ENCODE measurements at places on chromosomes 7 and 10.

GRCh38 chr7:146119002-146119401 is 2.4 kb downstream of the CNTNAP2 start:
- no peak for DNase-seq

DNA sequence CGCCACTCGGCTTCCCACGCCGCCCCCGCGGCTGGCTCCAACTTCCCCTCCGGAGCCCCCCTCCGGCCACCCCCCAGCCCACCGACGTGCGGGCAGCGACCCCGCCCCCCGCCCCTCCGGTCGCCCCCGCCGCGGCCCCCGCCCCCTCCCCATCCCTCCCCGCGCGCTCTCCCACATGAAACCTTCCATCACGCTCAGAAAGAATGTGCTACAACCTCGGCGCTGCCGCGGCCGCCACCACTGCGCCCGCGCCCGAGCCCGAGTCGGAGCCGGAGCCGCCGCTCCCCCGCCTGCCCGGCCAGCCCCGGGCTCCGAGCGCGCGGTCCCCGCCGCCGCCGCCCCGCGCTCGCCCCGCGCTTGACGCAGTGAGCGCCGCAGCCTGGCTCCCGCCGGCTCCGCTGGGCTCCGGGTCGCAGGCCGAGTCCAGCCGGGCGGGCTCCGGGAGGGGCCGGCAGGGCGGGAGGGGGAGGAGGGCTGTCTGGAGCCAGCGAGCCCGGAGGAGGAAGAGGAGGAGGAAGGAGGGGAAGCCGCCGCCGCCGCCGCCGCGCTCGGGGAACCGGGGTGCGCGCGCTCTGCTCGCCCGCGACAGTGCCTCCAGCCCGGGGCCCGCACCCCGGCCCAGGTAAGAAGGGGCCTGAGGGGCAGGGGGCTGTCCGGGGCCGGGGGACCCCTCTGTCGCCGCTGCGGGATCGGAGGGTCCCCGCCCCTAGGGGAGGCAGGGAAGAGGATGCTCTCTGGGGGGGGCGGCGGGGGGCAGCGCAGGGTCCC is 4.3 kb upstream of the ELFN1 start:
- no peak for DNase-seq

DNA sequence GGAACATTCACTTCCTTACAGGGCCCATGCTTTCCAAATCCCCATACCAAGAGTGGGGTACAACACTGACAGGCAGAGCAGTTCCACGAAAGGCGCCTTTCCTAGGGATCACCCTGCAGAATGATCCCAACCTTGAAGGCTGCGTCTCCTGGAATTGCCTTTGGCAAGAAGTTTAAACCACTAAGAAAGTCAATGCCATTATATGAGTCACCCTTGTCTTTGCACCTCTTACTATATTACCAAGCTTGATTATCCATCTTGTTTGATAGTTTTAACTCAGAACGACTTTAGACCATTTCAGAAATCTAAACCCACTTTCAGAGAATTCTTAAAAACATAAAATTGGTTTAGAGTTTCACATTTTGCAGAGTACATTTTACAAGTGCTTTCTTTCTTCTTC is 282.1 kb downstream of the ARHGAP12 start:
- no peak for DNase-seq

GRCh38 chr10:98488669-98489430 is 42.1 kb upstream of the HPS1 start:
- no peak for DNase-seq

GRCh38 chr10:96406091-96406490 is 47.3 kb upstream of the OPALIN start:
- no peak for DNase-seq
